ENCODE measurements at places on chromosomes 6 and 20.

DNA sequence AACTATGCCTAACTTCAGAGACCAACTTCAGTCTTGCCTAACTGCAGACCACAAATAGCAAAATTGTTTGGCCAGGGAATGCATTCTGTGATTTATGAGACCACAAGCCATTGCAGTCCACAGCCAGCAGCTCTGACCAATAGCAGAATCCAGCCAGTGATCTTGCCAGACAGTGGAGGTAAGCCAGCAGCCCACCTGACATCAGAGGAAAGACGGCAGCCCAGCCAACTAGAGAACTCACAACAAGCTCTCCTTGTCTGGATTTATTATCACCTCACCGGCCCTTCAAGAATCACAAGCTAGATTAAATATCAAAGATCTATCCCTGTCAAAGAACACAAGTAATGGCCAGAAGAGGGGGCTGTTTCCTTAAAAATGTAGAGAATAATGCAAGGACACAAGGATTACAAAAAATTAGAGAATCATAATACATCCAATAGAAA, 66.5 kb upstream of the SLC35F1 start:
- no peak for DNase-seq

DNA sequence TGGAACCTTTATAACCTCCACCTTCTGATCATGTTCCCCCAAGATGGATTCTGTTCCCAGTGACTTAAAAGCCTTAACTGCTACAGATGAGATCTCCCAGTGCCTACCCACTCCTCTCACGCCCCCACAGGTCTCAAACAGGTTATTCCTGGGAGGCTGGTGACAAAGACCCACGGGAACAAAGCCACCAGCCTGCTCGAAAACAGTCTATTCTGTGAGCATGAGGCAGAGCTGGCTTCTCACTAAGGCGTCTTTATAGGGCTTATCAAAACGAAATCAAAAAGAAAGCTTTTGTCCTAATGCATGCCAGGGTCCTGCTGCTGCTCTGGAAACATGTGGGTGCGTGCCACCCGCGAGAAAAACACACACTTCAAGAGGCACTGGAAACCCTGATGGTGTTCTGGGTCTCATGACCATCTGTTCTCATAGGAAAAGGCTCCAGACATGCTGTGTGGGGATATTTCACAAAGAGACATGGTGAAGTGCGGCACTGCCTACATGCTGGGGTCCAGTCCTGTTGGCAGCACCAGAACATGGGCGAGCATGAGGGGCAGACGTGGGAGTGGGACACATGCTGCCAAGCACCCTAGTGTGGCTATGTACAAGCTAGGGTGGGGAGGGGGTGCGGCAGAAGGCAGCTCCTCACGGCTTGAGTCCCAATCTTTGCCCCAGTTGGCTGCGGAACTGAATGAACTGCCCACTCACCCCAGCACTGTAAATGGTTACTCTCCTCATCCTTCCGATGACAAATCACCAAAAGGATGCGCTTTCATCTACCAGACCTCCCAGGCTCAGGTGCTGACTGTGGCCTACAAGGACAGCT, 2.1 kb downstream of the FKBP1A start:
- DNase-seq, result no peak

- DNase-seq, result no peak
Measured at GRCh38 chr6:55636406-55637102, 57.6 kb upstream of the HMGCLL1 start.

GRCh38 chr6:43737272-43738081, 32.5 kb upstream of the VEGFA start:
- DNase-seq, result no peak

GRCh38 chr20:59580991-59581401, 23.3 kb upstream of the PHACTR3 start:
- no peak for DNase-seq

DNA sequence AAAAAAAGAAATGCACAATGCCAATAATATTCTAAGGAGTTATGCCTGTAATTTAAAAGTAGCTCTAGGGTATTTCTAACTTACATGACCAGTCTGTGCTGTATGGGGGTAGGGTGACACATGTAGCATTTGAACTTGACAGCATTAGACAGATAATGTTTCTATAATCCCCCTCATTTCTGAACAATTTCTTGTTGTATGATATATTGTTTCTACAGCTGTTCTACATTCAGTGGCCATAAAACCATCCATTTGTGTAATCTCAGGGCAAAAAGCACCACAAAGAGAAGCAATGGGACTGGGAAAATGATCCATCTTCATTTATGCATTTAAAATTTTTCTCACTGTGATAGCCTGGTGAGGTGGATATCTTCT, 767.8 kb downstream of the TFAP2A start:
- DNase-seq, result no peak

DNA sequence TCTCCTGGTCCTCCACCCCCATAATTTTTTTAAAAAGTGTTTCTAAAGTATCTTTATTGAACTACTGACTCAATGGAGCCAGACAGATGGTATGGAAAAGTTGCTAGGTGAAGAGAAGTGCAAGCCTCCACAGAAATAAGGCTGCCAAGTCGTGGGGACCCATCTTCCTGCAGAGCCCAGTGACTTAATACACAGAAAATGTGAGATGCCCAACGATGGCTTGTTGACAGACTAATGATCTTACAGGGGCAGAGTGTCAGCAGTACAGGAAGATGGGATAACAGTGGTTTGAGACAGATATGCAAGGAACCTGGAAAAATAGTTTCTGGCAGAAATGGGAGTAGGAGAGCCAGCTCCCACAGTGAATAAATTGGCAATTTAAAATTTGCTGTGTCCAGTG, 43.3 kb downstream of the FYN start:
- no peak for DNase-seq

- DNase-seq, result no peak
Measured at GRCh38 chr6:140036196-140036595, 661.7 kb upstream of the CITED2 start.

DNA sequence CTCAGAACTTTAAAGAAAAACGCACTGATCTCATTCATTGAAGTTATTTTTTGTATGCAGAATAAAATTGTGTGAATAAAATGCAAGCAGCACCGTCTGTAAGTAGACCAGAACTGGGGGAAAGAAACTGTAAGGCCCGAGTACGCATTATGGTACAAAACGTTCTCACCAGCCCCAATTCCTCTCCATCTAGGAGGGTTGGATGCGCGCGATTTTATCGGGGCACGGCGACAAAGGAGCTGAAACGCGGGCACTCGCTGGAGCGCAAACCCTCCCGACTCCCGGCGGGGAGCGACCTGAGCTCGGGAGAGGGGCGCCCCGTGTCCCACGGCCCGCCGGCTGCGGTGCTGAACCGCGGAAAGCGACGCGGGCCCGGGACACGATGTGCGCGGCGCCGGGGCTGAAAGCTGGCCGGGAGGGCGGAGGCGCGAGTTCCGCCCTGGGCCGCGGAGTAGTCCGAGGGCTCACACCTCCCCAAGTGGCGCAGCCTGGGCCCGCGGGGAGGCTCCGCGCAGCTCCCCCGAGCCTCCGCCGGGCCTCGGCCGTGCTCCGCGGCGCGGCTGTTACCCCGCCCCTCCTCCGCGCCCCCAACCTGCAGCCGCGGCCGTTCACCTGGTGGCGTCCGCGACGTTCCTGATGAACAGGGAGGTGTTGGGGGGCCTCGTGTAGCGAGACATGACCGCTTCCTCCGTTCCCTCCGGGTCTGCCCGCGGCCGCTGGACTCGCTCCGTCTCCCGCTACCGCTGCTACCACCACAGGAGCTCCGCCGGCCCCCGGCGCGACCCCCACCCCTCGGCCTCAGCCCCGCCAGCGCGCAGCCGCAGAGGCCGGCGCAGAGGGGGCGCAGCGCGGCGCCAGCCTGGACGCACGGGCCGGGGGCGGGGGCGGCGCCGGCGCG, at the start of gene SRSF12:
SRSF12 (minus strand) TSS at position 861 of the 898 bp plus-strand sequence; CDS start at position 677, 184 bp downstream.
- DNase-seq, result peak; percentile 27

GRCh38 chr6:37005061-37005810, at the start of gene FGD2:
TSS of gene FGD2 (plus strand) at chr6:37005655. CDS start at chr6:37005818, 163 bp downstream.
- no peak for DNase-seq

DNA sequence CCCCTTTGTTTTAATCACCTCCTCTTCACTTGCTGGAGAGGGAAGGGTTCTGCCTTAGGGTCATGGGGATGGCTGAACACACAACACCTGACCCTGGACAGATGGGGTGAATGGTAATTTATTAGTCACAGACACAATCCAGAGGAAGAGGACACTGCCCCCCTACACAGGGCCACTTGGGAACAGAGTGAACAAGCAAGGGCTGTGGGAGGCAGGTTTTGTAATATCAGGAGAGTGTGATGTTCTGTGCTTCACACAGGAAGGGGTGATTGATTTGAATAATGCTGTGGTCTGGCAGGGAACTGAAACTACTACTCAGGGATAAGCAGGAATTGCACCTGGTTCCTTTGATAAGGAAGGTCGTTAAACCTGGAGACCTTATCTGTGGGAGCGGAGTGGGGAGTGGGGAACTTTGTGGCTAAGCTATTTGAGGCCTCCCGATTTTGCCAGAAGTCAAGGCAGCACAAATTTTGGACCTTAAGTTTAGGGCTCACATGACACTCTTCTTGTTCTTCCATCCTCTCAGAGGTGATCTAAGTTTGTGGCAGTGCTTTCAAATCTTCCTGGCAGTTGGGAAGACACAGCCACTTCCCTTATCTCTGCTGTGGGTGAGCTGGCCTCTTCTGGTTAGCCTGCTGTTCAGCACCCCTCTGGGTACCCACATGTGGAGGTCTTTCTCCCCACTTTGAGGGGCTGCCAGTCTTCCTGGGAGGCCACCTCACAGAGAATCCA, 77.8 kb downstream of the CD164 start:
- no peak for DNase-seq

- DNase-seq, result no peak
Measured at GRCh38 chr20:44601801-44602204, 19.4 kb downstream of the PKIG start.

- DNase-seq, result peak; percentile 43
Measured at GRCh38 chr6:33344701-33345697, 27.5 kb upstream of the ZBTB22 start.

DNA sequence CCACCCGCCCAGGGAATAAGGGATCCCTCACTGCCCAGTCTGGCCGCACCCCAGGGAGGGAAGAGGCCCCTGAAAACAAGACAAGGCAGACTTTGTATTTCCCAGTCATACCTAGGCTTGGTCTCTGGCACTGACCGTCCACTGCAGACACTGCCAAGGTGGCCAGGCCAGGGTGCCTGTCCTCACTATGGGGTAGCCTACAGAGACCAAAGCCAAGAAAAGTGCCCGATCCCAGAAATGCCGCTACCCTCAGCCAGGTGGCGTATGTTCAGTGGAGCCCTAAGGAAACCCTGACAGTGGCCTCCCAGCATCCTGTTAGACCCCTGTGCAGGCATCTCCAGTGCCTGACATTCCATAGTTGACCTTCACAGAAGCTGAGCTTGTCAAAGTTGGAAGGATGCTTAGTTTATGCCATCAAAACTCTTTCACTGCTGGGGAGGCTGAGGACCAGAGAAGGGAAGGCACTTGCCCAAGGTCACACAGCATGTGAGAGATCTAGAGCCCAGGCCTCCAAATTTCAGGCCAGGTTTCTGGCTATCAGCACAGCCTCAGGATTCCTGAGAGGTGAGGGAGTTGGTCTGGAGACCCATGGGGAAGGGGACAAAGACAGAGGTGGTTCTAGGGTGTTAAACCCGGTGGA, 2.5 kb downstream of the SCRT2 start:
- no peak for DNase-seq

DNA sequence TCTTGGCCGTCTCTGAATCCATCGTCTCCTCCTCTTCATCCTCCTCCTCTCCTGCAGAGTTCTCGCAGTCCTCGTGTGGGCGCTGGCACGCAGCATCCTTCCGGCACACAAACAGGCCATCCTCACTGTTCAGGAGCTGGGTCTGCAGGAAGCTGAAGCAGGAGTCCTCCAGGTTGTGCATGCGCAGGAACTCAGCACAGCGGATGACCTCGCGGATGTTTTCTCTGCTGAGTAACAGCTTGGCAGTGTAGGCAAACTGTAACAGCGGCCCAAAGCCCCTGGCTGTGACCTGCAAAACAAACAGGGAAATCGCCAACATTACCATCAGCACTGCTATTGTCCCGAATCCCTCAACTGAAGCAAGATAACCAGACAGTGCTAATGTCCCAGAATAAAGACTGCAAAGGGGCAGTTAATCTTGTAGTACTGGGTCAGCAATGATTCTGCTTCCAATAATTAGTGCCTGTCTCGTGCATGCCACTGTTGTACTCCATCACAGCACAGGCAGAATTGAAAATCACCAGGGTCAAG, 57.4 kb downstream of the GJA10 start:
- DNase-seq, result no peak

- DNase-seq, result no peak
Measured at GRCh38 chr6:27230758-27231111, 16.8 kb upstream of the PRSS16 start.

- DNase-seq, result no peak
Measured at GRCh38 chr6:163008186-163008585, 280.4 kb downstream of the PACRG start.

DNA sequence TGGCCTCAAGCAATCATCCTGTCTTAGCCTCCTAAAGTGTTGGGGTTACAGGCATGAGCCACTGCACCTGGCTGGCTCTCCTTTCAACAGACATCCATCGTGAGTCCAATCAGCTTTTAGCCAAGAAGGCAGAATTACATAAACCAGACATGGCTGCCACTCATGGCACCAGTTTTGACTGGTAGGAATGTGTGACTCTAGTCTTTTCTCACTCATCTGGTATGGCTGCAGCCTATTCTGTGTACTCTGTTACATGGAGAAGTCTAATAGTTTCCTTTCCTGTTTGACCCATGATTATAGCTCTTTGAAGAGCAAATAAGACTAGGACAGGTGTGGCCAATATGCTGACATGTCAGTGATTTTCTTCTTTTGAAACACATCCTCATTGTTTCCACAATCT, 27.0 kb upstream of the RNF144B start:
- DNase-seq, result no peak

DNA sequence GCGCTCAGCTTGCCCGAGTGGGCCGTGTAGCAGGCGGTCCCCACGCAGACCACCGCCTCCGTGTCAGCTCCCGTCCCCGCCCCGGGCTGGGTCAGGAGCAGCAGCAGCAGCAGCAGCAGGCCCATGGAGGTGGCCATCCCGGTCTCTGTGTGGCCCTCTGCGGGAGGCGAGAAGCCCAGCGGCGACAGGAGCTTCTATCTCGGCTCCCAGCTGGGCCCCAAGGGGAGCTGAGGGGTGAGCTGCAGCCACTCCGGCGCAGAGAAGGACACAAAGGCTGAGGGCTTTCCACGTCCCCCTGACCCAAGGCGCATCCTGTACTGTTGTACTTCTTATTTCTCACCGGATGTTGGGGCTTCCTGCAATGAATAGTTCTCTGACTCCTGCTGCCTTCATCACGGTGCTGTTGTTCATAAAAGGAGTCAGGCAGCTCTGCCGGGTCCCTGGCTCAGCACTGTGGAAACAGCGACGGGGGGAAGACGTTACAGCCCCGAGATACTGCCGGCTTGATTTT, at the start of gene CD93:
CD93 (minus strand) TSS at position 269 of the 511 bp plus-strand sequence; CDS start at position 137, 132 bp downstream.
- DNase-seq, result no peak
